GM23338 (cell line): ENCODE measurements at places on chromosomes 7 and 10.

DNA sequence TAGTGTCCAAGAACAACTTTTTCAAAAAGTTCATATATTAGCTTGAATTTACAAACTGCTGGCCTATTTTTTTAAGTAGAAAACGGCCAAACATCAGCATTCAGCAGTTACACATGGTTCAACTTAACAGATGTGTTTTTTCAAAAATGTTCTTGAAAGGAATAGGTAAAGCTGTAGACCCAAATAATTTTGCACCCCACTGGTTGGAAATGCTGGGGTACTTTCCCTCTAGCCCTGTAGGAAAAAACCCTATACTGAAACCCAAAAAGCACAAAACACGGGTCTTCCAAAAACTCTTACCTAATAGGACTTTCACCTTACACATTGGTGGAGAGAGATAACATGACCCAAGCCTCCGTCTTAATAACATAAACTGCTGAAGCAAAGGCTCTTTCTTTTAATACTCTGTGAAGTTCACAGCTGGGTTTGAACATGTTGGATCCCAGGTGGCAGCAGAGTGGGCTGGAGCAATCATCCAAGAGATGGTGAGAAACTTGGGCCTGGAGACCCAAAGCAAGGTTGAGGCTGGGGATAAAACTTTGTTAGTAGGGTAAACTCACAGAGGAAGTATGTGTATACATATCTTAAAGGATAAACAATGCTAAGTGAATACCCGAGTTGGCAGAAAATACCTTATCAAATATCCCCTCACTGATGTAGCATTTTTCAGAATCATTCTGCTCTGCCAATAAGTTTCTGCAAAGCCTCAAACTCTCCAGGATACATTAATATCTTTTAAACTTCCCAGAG lies 629 bp upstream of the DNAJC9 start:
- DNase-seq, result peak; percentile 14

DNA sequence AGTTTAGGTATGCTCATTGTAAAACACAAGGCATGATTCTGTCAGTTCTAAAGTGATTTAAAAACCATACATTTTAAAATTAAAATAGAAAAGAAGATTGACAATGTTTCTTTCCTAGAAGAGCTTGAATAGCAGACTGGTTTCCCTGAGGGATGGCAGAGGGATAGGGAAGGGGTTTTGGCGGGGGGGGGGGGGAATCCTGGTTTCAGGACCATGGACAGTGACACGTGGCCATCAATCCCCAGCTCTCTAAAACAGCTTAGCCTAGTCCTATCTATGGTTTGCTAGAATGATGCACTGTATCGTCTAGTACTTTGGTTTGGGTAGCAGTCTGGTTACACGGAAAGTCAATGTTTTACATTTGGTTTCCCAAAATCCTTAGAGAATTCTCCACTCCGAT lies 88.7 kb downstream of the PHYHIPL start:
- peak; percentile 20 for DNase-seq

DNA sequence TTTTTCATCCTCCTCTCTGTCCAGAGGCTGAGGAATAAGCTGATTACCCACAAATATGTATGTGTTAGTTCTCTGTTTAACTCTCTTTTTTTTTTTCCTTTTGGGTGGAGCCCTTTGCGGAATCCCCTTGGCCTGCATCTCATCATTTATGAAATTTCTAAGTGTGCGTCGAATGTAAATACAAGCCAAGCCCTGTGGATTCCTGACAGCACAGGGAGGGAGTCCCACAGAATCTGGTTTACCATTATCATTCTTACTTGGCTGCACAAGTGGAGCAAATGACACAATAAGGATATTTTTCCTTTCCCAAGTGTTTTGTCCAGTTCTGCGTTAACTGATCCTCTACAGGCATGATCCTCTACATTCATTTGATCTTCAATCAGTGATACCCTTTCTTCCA lies 11.4 kb downstream of the STK31 start:
- no peak for DNase-seq

GRCh38 chr10:115860182-115861107 lies 412.6 kb downstream of the GFRA1 start:
- DNase-seq, result no peak

- DNase-seq, result no peak
Measured at GRCh38 chr7:33743594-33743993, 161.7 kb upstream of the BMPER start.

- DNase-seq, result peak; percentile 72
Measured at GRCh38 chr7:40329601-40330153, 194.9 kb downstream of the SUGCT start.
